Activated T-cell treated with anti-CD3 and anti-CD28 coated beads, Interleukin-2, amount 50 U/mL, for 72 hours (primary cell): ENCODE measurements at places on chromosomes 1 and 21. TPM values are rescaled to one million over a fixed set of nuclear protein-coding genes. Genes with fewer than 3 reads are reported as not detected.

DNA sequence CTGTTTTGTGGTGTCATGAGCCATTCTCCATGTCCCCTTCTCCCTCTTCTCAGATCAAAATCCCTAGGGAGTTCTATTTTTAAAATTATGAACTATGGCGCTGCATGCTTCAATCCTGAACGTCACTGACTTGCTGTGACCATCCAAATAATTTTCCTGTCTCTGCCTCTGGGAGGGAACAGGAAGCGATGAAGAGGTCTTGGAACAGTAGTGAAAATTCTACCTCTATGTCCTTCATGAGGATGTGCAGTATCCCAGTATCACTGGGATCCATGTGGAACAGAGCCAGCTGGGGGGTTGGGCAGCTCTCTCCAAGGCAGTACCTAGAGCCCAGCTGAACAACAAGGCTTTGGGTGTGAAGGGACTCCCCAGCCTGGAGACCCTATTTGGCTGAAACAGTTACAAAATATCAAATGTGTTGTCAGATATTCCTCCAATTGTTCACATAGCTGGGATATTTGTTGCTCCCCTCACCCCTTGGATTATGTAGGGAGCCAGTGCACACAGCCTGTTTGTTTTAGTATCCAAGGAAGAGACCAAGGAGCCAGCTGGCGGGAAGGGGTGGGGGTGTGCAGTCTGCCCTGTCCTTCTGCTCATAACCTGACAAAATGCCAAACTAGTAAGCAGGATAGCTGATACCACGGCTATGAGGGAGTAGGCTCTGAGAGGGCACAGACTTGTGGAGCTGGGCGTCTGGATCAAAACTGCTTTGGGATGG is 7.6 kb downstream of the DCLRE1B start:
- no peak for DNase-seq

DNA sequence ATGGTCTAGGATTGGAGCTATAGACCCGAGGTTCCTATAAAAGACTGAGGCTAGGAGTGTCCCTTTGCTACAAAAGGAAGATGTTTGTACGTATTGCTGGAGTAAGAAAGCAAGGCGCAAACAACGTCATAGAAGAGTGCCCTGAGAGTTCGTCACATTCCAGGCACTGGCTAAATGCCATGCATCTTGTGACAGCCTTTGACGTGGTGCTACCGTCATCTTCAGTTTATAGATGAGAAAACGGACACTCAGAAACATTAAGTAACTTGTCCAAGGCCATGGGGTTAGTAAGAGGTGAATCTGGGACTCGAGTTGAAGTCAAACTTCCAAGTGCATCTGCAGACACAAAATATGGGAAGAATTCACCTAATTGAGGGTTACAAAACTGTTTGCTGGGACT is 104.2 kb upstream of the SLC45A1 start:
- DNase-seq, result no peak

DNA sequence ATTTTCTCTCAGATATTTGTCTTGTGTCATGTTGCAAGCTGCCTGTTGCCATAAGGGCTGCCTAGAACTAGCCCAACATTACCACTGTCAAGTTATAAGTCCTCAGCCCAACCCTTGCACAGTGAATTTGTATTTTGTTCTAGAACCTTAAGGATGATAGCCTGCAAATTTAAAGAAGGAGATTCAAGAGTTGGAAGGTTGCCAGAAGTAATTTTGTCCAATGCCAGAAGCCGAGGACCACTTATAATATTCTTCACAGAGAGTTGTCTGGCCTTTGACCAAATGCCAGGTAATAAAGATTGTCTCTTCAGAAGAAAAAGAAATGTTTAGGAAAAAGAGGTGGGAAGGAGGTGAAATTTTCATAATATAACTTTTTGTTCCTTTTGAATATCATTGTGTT is 40.5 kb upstream of the SUCO start:
- no peak for DNase-seq

- no peak for DNase-seq
These were observed 384.4 kb downstream of the ADGRL2 start for GRCh38 chr1:82185084-82185483.

CELSR2 gene
- 3.1 TPM for total RNA-seq

FMOD gene
- total RNA-seq, result 1.00 TPM

RBP7 gene
- not detected for total RNA-seq

CR1L gene
- not detected for total RNA-seq
